ENCODE measurements at places on chromosomes 1 and 21. TPM values are rescaled to one million over a fixed set of nuclear protein-coding genes. Genes with fewer than 3 reads are reported as not detected.

DNA sequence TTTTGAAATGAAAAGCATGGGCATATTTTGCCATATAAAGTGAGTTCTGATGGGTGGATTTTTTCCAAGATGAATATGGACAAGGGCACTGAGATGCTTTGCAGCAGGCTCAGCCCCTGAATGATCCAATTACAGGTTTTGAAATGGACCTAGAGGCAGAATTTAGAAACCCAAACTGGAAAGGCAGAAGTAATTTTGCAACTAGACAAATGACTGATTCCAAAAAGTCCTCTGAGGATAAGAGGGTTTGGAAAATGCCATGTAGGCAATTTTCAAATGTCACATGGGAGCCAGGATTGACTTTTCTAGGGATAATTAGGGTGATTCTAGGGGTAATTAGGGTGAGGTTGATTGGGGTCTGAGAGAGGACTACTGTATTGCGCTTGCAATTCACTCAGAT lies 148.9 kb upstream of the ZNF648 start:
- H3K27me3 ChIP-seq: no peaks in the 10 kb centered on the region
- no peak overlapping the region for H3K4me3 ChIP-seq
- H3K36me3 ChIP-seq: no peaks in the 10 kb centered on the region
- no peak overlapping the region for H3K27ac ChIP-seq
- DNase-seq: no peak

GRCh38 chr1:46539972-46540371 lies 11.5 kb downstream of the KNCN start:
- peak; percentile 52 for DNase-seq
- no peaks in the 10 kb centered on the region for H3K36me3 ChIP-seq
- no peak overlapping the region for H3K4me3 ChIP-seq
- H3K4me1 ChIP-seq: no peaks in the 10 kb centered on the region
- H3K27ac ChIP-seq: no peak overlapping the region
- peaks cover 24% of the 10 kb centered on the region for H3K27me3 ChIP-seq

DNA sequence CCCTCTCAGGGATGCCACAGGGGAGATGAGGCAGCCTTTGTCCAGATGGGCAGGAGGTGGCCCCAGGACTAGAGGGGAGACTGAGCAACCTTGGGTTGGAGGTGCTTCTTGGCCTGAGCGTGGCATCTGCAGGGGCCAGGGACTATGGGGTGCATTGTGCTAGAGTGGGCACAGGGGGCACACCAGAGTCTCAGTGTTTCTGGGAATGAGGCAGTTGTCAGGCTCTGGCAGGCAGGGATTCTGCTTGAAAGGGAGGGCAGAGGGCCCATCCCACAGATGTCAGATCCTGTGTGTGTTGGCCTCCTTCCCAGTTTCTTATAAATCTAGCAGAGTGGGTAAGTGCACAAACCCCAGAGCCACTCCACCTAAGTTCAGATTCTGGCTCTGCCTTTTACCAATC lies 13.7 kb downstream of the LGR6 start:
- no peak overlapping the region for H3K4me3 ChIP-seq
- no peaks in the 10 kb centered on the region for H3K36me3 ChIP-seq
- DNase-seq: peak; percentile 77
- H3K4me1 ChIP-seq: no peaks in the 10 kb centered on the region

The RGS2 gene
- total RNA-seq: 18.2 TPM
